Stimulated activated naive CD4-positive, alpha-beta T cell (primary cell): ENCODE measurements at places on chromosomes 3 and 15.

DNA sequence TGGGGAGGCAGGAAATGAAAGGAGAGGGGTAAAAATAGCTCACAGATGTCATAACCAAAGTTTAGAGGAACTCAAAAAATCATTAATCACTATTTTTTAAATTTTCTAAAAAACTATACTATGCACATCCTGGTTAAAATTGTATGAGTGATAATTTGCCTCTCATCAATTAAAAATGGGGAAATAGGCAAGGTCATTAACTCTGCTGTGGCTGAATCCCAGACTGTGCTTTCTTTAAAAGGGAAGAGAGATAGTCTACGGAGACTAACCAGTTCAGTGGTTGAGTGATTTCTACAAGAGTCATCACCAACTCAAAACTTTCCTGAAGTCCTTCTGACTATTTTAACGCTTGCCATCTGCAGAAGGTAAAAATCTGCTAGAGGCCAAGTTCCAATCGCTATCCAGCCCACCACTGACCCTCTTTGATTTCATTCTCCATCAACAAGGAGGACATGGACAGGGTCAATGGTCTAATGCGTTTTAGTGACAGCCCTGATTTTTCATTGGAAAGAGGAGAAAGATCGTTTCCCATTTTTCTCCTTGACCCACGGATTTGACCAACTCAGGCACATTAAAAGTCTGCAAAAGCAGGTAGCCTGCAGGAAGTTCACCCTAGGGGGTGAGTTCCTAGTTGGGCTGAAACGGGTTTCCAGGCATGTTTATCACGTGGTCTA lies 850 bp downstream of the SUCLG2 start:
- no peak for DNase-seq

- DNase-seq: no peak
Measured at GRCh38 chr15:91289324-91289723, 189.3 kb downstream of the SV2B start.

DNA sequence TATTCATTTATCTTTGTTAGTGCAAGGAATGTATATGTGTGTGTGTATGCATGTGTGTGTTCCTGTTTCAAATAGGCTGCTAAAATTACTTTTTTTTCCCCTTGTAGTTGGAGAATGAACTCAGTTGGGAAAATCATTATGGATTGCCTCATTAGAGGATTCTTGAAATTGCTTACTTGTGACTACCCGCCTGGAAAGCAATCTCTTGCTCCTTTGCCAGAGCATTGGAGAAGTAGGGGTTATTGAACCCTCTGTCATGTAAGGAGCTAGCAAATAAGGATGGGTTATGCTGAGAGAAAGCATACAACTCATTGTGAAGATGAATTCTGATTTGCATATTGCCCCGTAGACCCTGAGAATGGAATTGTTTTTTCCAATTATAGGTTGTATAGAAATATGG lies 474.5 kb downstream of the CADM2 start:
- no peak for DNase-seq

GRCh38 chr3:170760174-170760526 lies 109.8 kb downstream of the RPL22L1 start:
- DNase-seq: no peak

GRCh38 chr3:129252748-129253147 lies 3.3 kb downstream of the COPG1 start:
- no peak for DNase-seq
